ENCODE measurements at places on chromosomes 1 and 21. TPM values are rescaled to one million over a fixed set of nuclear protein-coding genes. Genes with fewer than 3 reads are reported as not detected.

The RIPPLY3 gene
- not detected for total RNA-seq

The NIBAN1 gene
- 91.7 TPM for total RNA-seq

The VSIG8 gene
- total RNA-seq = under 0.01 TPM

DNA sequence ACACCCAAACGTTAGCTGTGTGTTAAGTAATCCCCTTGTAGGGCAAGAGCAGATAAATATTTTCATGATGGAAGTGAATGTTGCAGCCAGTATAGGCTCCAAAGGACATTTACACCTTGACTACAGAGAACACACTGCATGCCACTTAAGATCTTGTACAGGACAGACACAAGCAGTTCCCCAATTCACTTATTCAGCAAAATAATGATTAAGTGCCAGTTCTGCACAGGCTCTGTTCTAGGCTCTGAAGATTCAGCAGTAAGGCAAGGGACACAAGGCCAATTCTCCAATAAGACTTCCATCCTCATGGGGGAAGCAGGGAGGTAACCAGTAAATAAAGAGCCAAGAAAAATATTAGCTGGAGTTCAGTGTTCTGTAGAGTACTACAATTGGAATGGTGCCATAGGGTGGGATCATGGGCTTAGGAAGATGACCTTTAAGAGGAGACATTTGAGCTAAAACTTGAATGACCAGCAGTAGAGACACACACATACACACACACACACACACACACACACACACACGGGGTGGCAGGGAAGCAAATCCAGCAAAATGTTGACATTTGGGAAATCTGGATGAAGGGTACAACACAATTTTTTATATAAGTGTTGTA lies 199.9 kb upstream of the JUN start:
- DNase-seq = no peak

DNA sequence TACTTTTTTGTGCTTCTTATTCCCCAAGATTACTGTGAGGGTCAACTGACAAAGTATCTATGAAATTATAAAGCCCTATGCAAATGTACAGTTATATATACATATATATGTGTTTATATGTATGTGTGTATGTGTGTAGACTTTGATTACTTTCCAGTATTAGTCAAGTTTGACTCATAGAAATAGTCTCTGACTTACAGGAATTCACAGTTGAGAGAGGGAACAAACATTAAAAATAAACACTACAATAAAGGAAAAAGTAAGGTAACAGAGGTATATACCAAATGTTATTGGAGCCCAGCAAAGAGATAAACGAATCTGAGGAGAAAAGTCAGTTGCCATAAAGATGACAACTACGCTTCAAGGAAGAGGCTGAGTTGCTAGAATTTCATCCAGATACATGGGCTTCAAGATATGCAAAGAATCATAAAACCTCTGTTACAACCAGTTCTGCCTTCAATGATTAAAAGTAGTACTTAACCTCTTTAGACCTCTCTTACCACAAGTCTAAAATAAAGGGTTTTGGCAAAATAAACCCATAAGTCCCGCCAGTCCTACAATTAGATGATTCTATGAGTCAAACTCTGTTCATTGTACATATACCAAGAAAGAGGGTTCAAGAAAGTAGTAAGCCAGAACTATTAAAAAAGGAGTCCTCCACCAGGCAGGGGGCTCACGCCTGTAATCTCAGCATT lies 7.2 kb downstream of the IFT25 start:
- peak; percentile 80 for DNase-seq
